Frontal cortex (tissue), 4 donors: ENCODE measurements at places on chromosomes 12 and 14. TPM values are rescaled to one million over a fixed set of nuclear protein-coding genes. Genes with fewer than 3 reads are reported as not detected.

PPFIA2 gene
- total RNA-seq = 152 TPM

SMCO2 gene
- not detected for total RNA-seq

HOTAIR gene
- total RNA-seq = not detected

HVCN1 gene
- 7.3 TPM for total RNA-seq

SLC39A5 gene
- not detected for total RNA-seq

RNU4-1 gene
- total RNA-seq = under 0.01 TPM

TRPV4 gene
- not detected for total RNA-seq

PLBD1 gene
- 1.6 TPM for total RNA-seq

HEATR5A gene
- total RNA-seq = 26.9 TPM

RIMBP2 gene
- 47.7 TPM for total RNA-seq

PZP gene
- total RNA-seq = under 0.01 TPM

MYF5 gene
- not detected for total RNA-seq

ACADS gene
- total RNA-seq = 4.9 TPM

RPL10L gene
- total RNA-seq = not detected

POTEM gene
- total RNA-seq = not detected

HOXC5 gene
- total RNA-seq = not detected

SLC39A2 gene
- not detected for total RNA-seq

TC2N gene
- 5.7 TPM for total RNA-seq

HAL gene
- not detected for total RNA-seq

TCL1B gene
- total RNA-seq = not detected

CLEC1B gene
- total RNA-seq = not detected

CPNE6 gene
- 35.5 TPM for total RNA-seq

PRH2 gene
- not detected for total RNA-seq

C12orf60 gene
- 1.6 TPM for total RNA-seq

GYS2 gene
- total RNA-seq = not detected

ARHGDIB gene
- total RNA-seq = 11.8 TPM

SERPINA10 gene
- not detected for total RNA-seq

RNASE1 gene
- 12.2 TPM for total RNA-seq

LTBP2 gene
- 1.2 TPM for total RNA-seq

SELPLG gene
- 1.2 TPM for total RNA-seq

KRT82 gene
- total RNA-seq = not detected

SLCO1C1 gene
- total RNA-seq = 16.7 TPM

KCNK10 gene
- 11.8 TPM for total RNA-seq

MYF6 gene
- total RNA-seq = 1.6 TPM

HOXC6 gene
- not detected for total RNA-seq

WSB2 gene
- 532 TPM for total RNA-seq

ST8SIA1 gene
- 17.5 TPM for total RNA-seq
